ENCODE measurements at places on chromosomes 12 and 14.

DNA sequence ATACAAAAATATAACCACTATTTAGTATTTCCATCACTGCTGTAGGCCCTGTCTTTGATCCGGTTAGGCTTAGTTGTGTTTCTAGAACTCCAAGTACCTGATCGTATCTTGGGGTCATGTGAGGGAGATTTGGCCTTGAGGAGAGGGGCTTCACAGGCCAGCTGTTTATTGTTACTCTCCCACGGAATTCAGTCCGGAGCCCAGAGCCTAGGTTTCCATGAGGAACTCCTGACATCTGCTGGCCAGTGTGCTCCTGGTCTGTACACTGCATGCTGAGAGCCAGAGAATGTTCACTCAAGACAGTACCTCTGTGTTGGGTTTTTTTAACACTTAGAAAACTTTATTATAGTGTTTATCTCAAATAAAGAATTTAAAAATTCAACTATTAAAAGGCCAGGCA is 341.0 kb upstream of the TMEM132C start:
- DNase-seq: peak; percentile 29

DNA sequence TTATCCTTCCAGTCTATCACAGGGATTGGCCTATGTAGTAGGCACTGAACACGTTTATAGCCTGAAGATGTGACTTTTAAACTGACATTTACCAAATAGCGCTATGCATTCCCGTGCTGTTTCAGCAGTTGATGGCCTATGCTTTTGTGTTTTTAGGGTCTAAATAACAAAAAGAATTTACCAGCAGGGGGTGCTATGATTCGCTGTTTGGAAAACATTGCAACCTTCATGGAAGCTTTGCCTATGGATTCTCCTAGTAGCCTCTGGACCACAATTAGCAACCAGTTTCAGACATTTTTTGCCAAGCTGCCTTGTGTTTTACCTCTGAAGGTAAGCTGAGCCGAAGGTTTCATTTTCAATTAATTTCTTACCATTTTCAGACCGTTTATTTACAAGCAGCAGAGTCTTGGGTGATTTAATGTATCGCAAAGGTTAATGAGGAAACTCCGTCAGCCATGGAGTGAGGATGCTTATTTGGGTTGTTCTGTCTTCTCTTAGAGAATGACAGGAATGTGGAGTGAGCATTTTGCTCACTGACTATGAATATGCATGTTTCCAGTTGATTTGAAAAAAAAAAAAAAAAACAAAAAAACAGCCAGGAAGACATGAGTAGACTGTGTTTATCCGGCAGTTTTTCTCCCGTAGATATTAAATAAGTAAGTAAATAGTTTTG is 133.1 kb downstream of the PRIMA1 start:
- peak; percentile 49 for DNase-seq

DNA sequence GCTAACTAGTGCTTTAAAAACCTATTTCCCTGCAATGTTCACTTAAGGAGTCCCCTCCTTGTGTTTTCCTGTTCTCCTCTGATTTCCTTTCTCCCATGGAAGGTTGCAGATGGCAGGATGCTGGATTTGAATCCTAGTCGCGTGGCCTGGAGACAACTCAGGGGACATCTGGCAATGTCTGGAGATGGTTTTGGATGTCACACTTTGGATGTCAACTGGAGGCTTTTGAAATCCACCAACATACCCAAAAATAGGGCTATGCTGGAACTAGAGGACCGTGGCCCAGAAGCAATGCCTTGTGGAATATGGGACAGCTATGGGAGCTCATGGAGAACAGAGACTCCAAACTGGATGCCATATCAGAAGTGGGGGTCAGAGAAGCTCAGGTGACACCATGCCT is 95.8 kb upstream of the NOS1 start:
- no peak for DNase-seq

DNA sequence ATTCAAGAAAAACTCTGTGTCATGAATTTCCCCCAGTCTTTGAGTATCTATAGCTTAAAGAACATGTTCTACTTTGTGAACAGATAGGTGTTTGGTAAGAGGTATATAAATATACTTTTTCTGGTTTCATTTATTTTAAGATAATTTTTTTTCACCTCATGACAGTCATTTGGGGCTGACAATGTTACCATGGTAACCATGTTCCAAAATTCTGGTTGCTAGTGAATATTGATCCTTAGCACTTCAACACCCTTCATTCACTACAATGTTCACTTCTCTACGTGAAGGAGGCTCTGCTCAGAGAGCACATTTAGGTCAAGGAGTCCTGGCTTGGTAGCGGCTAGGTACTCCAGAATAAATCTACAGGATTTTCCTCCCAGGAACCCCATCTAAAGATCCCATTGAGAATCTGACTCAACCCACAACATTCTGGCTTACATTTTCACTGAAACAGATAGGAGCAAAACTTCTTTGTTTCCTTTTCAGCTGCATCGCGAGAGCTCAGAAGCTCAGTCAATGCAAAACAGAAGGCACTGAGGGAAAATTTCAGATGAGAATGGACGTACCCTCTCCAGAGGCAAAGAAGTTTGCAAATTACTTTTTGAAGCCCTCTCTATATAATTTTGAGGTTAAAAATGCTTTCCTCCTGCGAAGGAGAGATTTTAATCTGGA is 93.6 kb downstream of the ARF6 start:
- DNase-seq: no peak

DNA sequence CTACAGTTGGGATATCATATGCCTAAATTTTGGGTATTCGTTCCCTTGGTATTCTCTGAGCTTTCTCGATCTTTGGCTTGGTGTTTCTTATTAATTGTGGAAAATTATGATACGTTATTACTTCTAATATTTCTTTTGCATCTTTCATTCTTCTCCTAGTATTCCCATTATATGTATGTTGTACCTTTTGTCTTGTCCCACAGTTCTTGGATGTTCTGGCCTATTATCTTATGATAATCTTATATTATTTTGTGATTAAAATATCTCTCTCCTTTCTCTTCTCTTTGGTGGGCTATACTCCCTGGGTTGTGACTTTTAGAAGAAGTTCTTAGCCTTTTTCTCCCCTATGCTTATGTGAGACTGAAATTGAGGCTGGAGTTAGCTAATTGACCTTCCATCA is 25.2 kb downstream of the PTCSC3 start:
- DNase-seq: no peak

- no peak for DNase-seq
These were observed 10.6 kb upstream of the KRT74 start for GRCh38 chr12:52584156-52584682.

DNA sequence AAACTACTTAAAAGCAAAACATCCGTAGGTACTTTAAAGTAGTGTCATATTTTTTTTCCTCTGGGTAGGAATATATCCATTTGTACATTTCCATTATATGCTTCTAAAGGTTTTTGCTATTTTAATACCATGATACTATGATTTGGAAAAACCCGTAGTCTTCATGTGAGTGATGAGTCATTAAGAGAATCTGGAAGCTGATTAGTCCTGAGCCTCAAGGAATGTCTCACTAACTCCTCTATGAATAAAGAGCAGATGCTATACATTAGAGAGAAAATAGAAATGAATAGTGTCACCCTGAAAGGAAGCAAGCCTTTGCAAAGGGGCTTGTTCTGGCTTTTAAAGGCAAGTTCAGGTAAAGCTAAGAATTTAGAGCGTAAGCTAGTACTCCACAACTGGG is 432.1 kb downstream of the CCDC91 start:
- no peak for DNase-seq

GRCh38 chr14:51167587-51168214 is 72.3 kb upstream of the TMX1 start:
- DNase-seq: no peak

GRCh38 chr14:66111891-66112290 is 374.3 kb upstream of the CCDC196 start:
- DNase-seq: no peak

DNA sequence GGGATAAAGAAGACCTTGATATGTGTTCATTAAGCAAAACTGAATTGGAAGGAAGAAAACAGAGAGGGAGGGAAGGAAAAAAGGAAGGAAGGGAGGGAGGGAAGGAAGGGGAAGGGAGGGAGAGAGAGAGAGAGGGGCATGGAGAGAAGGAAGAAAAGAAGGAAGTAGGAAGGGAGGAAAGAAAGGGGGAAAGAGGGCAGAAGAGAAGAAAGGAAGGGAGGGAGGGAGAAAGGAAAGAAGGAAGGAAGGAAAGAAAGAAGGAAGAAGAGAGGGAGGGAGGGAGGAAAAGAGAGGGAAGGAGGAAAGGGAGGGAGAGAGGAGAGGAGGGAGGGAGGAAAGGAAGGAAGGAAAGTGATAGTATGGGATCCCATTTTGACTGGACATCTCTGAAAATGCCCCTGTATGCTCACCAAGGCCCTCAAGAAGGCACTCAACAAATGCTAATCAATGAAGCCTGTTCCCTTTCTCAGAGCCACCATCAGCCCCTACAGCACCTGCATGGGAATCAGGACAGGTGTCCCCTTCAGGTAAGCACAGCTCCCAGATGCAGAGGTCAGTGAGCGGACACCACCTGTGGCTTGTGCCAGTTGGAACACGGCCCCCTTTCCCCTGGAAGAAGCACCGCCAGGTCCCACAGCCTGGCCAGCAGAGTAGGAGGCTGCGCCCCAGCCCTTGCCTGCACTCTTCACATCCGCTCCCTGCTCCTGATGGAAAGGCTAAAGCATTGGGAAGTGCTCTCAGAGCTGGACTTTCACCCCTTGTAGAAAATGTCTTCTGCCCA is 161.4 kb upstream of the DIO3 start:
- DNase-seq: no peak

- no peak for DNase-seq
These were observed 177.0 kb upstream of the TMEM132C start for GRCh38 chr12:128089961-128090360.

DNA sequence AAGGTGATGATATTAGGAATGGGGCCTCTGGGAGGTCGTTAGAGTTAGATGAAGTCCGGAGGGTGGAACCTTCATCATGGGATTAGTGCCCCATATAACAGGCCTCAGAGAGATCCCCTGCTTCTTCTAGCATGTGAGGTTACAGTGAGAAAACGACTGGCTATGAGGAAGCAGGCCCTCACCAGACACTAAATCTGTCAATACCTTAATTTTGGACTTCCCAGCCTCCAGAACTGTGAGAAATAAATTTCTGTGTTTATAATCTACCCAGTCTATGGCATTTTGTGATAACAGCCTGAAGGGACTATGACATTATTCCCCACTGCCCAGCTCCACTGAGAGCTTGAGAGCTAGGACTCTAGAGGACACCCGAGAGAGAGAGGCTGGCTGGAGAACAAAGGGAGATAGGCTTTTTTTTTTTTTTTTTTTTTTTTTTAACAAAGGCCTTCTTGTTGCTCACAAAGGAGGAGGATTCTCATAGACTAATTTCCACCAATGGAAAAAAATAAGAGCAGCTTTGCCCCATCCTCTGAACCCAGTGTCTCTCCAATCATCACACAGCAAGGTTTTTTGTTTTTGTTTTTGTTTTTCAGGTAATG is 87.8 kb upstream of the EEA1 start:
- no peak for DNase-seq

GRCh38 chr14:73394317-73394716 is 64.0 kb downstream of the NUMB start:
- no peak for DNase-seq

DNA sequence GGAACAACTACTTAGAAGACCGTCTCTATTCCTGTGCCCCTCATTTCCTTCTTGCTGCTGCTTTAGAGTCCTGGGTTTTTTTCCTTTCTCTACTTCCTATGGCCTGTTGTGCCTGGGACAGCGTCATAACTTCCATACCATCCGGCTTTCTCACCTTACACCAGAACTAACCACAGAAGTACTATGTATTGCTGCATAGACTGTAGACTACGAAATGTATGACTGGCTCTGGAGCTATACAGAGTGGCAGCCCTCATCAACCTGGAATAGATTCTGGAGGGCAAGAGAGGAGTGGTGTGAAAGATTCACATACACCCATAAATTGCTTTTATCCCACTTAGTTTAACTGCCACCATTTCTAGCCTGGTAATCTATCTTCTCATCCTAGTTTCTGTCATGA is 16.9 kb upstream of the SRP54 start:
- DNase-seq: no peak

DNA sequence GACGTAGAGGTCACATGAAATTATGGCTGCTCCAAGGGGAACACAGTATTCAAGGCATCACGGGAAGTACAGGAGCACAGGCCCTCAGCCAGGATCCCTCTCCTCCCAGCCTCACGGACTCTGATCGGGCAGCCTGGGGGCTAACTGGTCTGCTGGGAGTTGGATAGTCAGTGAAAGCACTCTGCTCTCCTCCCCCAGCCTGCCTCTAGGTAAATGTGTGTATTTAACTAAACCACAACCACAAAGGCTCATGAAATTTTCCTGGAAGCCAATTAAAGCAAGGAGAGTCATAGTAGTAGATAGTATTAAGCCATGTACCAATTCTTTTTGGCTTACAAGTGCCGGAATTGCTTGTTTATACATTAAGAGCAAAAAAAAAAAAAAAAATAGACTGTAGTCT is 254.3 kb downstream of the MSRB3 start:
- no peak for DNase-seq

DNA sequence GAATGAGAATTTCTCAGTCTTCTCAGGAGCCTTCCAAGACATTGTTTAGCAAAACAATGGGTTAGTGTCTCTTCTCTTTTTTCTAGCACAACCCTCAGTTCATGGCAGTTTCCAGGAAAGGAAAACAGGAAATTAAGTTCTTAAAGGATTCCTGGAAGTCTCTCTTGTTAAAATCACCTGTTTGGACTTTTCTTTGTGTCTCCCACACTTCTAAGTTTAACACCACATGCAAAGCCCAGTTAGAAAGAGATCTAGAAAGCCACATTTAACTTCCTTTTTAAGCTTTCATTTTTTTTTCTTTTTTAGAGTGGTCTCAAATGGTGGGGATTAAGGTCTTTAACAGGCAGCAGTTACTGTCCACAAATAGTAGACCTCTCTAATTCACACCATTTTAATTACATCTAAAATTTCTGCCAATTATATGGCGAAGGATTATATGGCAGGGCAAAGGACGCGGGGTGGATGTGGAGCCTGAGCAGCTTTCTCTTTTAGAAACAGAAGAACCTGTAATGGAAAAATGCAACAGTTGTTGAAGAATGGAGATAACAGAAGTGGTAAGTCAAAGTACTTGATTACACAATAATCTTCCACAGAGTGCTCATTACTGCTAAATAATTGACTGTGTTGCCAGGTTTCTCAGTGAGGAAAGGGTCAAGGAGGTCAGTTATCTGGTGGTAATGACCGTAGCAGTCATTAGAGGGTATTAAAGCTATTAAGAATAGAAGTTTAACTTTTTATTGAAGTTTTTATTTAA is 298.6 kb downstream of the AKAP6 start:
- peak; percentile 2 for DNase-seq

DNA sequence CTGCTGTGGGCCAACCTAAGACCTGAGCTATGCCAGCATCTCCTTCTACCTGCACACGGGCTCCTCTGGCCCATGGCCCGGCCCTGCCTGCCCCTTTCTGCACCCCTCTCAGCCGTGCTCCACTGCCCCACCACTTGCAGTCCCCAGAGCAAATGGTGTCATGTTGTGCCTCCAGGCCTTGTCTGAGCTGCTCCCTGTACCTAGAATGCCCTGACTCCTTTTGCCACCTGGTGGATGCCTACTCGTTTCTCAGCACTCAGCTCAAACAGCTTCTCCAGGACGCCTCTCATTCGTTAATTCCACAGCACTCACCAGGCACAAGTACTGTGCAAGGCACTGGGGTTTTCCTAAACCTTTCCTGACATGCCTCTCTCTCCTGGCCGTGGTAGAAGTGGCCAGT is 63.2 kb upstream of the PNMA1 start:
- no peak for DNase-seq

- no peak for DNase-seq
These were observed 55.4 kb upstream of the MED13L start for GRCh38 chr12:116332705-116333380.

GRCh38 chr14:92254786-92255185 is 68.2 kb upstream of the SLC24A4 start:
- DNase-seq: no peak

- DNase-seq: no peak
These were observed 144.3 kb downstream of the BCL11B start for GRCh38 chr14:99127651-99128167.
